ENCODE measurements at places on chromosomes 11 and 22.

- DNase-seq: no peak
Observed at GRCh38 chr11:131737357-131737756, 366.9 kb downstream of the NTM start.

DNA sequence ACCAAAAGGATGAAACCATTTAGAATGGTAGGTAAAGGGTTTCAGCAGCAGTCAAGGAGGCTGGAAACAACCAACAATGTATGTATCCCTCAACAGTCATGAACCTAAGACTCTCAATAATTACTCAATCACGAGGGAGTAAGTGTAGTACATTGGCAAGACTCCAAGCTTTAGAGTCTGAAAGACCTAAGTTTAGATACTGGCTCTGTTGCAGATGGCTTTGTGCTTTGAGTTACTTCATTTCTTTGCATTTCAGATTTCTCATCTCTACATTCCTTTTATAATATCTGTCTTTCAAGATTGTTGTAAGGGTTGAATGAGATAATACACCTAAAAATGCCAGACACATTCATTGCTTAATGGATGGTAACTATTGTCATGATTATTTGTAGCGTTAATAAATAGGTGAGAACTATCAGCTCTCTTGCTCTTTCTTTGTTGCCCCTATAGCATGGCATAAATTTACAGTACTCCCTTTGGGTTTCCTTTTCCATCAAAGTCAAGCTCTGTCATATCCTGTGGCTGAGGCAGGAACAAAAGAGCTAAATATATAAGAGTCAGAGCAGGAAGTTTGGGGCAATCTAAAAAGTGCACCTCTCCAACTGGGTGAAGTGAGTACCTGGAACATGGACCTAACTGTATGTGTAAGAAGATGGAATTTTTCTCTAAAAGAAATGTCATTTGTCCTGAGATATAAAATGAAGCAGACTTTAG, 228.2 kb upstream of the ZC3H12C start:
- no peak for DNase-seq

DNA sequence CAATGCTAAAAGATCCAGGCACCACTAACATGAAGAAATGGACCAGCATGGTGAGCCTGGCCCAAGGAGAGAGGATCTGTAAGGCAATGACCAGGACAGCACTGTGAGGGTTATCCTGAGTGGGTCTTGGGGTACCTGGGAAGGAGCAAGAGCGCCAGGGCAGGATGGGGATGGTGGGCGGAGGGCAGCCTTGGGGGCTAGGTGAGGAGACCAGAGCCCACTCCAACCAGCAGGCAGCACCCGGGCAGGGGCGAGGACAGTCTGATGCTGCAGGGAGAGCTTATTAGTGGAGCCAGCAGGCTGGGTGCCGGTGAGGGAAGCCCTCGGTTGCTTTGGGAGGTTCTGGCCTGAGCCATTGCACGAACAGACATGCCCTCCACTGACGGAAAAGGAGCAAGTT, 10.7 kb upstream of the NAP1L4 start:
- no peak for DNase-seq

GRCh38 chr11:110317516-110317932, 21.1 kb upstream of the RDX start:
- no peak for DNase-seq

GRCh38 chr11:32154275-32154674, 63.4 kb downstream of the RCN1 start:
- no peak for DNase-seq

- no peak for DNase-seq
Observed at GRCh38 chr22:46996595-46997310, 234.3 kb downstream of the TBC1D22A start.

GRCh38 chr22:42385696-42386095, 46.5 kb downstream of the NFAM1 start:
- DNase-seq: no peak

DNA sequence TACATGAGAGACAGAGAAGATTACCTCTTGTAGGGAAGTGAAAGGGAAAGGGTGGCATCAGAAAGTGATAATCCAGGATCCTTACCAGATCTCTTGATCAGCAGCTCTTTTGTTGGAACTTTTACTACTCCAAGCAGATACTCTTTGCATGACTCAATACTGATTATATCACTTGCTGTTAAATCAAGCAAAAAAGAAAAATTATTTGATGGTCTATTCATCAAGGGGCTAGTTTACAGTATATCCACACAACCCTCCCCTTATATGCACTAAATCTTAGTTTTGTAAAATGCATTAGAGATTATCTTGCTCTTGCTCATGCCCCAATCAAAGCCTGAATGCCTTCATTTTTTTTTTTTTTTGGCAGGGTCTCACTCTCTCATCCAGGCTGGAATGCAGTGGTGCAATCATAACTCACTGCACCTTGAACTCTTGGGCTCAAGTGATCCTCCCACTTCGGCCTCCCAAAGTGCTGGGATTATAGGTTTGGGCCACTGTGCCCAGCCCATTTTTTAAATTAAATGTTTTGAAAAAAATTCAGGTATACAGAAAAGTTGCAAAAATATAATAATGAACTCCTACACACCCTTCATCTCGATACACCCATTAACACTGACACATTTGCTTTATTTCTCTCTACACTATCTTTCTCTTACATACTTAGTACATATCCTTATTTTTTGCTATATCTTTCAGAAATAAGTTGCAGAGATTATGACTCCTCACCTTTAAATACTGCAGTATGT, 76.1 kb upstream of the UCP3 start:
- DNase-seq: no peak

DNA sequence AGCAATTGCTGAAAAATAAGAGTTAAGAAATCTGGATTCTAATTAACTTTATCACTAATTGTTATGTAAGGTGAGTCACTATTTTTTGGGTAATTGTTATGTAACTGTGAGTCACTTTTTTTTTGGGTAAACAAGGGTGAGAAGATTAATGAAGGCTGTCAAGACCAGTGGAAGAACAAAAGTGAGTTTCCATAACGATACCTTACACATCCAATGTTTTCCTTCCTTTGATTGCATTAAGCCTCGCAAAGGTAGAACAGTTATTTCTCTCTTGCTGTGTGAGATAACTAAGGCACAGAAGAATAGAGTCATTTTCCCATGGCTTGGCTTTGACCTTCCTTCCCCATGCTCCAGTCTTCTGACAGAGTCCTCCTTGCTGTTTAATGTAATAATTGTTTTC, 374.7 kb downstream of the DDX10 start:
- DNase-seq: no peak

DNA sequence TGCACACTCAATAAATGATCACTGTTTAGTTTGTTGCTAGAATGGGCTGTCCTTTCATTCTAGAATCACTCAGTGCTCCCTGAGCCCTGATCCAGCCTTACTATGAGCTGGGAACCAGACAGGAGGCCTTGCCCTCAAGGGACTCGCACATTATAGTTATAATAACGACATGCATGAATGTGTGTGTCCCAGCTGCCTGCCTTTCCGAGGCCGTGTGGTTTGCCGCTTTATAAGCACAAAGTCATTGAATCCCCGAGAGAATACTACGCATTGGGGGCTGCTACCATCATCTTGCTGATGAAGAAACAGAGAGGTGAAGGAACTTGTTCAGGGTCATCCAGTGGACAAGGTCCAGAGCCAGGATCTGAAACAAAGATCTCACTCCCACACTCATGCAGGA, 75.7 kb downstream of the NFAM1 start:
- DNase-seq: no peak

- DNase-seq: no peak
Observed at GRCh38 chr11:12655842-12656241, 18.4 kb upstream of the TEAD1 start.

GRCh38 chr11:95688501-95689222, 100.9 kb downstream of the FAM76B start:
- DNase-seq: no peak

- no peak for DNase-seq
Observed at GRCh38 chr11:3958281-3958680, 102.8 kb downstream of the STIM1 start.

GRCh38 chr11:8259306-8259959, 4.2 kb downstream of the LMO1 start:
- no peak for DNase-seq

GRCh38 chr22:32407312-32407711, 4.7 kb downstream of the RTCB start:
- no peak for DNase-seq

- no peak for DNase-seq
Observed at GRCh38 chr11:10388574-10388973, 66.5 kb upstream of the AMPD3 start.

GRCh38 chr11:45805305-45806071, 539 bp downstream of the SLC35C1 start:
- DNase-seq: no peak

DNA sequence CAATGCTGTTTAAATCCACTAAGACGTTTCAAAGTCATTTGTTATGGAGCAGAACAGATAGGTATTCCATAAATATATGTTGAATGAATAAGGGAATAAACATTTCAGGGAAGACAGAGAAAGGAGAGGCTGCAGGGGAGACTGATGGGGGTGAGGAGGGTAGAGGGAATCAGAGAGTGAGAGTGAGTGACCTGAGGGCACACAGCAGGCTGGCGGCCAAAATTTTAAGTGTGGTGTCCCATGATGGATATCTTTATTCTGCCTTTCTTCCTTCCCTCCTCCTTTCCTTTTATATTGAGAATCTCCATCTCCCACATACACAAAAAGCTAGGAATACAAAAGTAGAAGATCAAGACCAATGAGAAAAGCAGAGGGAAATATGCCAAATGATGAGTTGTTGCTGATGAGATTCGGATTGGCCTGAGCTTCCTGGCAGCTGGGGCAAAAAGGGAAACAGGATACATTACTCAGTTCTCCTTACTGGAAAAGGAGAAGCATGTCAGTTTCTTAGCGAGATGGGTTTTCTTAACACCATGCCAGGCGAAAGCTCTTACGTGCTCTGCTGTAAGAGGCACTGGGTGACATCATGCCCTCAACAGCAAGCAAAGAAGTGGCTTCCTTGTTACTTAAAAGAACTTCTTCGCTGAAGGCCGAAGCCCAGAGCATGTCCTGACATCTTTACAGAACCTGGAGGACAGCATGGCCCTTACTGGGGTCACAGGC, 11.2 kb upstream of the CYTH4 start:
- DNase-seq: no peak

- DNase-seq: no peak
Observed at GRCh38 chr11:64472593-64473455, 113.9 kb downstream of the RPS6KA4 start.

GRCh38 chr22:46739094-46739870, 1.2 kb upstream of the CERK start:
- no peak for DNase-seq

- DNase-seq: no peak
Observed at GRCh38 chr11:112437096-112437495, 176.4 kb upstream of the PLET1 start.

- DNase-seq: no peak
Observed at GRCh38 chr11:75248924-75249256, 8.3 kb downstream of the TPBGL start.

DNA sequence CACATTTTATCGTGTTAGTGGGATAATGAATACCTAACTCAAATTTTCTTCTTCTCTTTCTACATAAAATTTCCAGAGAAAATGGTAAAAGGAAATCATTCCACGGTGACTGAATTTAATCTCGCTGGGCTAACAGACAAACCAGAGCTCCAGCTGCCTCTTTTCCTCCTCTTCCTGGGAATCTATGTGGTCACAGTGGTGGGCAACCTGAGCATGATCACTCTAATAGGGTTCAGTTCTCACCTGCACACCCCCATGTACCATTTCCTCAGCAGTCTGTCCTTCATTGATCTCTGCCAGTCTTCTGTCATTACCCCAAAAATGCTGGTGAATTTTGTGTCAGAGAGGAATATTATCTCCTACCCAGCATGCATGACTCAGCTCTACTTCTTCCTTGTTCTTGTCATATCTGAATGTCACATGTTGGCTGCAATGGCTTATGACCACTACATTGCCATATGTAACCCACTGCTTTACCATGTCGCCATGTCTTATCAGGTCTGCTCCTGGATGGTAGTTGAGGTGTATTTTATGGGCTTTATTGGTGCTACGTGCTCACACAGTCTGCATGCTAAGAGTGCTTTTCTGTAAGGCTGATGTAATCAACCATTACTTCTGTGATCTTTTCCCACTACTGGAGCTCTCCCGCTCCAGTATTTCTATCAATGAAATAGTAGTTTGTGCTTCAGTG, 24.1 kb downstream of the OR10D3 start:
- no peak for DNase-seq

- DNase-seq: no peak
Observed at GRCh38 chr11:118430956-118431355, 5.3 kb upstream of the KMT2A start.

GRCh38 chr11:95711945-95712221, 77.7 kb downstream of the FAM76B start:
- DNase-seq: no peak

GRCh38 chr11:111177037-111177871, 68.3 kb upstream of the POU2AF2 start:
- no peak for DNase-seq

- no peak for DNase-seq
Observed at GRCh38 chr11:103483996-103484395, 374.8 kb downstream of the DYNC2H1 start.

GRCh38 chr22:44201665-44202064, 20.9 kb downstream of the PARVG start:
- no peak for DNase-seq

DNA sequence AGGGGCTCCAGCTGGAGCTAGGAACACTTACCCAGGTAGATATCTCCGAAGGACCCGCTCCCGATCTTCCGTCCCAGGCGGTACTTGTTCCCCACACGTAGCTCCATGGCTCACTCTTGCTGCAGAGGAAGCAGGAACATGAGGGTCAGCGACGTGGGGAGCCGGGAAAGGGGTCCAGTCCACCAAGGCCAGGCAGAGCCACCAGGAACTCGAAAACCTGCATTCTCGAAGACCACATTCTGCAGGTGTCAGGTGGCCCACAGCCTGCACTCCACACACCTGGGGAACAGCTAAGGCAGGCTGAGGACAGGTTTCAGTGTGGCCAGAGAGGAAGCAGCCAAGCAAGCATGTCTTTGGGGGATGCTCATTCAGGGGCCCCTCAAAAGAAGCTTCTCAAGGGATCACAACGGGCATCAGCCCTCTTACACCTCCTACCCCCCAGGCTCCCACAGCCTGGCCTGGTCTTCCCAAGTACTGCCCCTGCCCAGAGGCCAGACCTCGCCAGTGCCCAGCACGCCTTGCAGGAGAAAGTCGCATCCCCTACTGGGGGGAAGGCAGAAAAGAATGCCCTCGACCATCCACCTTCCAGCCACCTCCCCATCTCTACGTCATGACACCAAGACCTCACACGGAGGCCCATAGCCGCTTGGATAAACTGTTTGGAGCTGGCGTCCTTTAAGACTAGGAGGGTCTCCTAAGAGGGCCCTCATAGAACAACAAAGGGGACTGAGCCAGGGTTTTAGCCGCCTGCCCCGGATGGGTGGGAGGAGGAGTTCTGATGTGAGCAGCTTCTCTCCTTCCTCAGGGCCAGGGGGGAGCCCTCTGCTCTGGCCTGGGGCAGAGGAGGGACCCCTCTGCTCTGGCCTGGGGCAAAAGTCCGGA, 2.9 kb downstream of the CSNK1E start:
- no peak for DNase-seq

GRCh38 chr11:15864026-15864805, 492.1 kb downstream of the SOX6 start:
- no peak for DNase-seq

- no peak for DNase-seq
Observed at GRCh38 chr11:67272327-67273259, 6.3 kb downstream of the GRK2 start.

Data from AG09319 (cell line).